ENCODE measurements at places on chromosomes 16 and 17. TPM values are rescaled to one million over a fixed set of nuclear protein-coding genes. Genes with fewer than 3 reads are reported as not detected.

- no peaks in the 10 kb centered on the region for H3K27me3 ChIP-seq
- peaks cover 2% of the 10 kb centered on the region for H3K36me3 ChIP-seq
- DNase-seq: peak; percentile 88
- H3K27ac ChIP-seq: peak overlapping the region; percentile 38
- H3K4me1 ChIP-seq: peaks cover 72% of the 10 kb centered on the region
Observed at GRCh38 chr17:57927048-57927723, 28.0 kb downstream of the CUEDC1 start.

DNA sequence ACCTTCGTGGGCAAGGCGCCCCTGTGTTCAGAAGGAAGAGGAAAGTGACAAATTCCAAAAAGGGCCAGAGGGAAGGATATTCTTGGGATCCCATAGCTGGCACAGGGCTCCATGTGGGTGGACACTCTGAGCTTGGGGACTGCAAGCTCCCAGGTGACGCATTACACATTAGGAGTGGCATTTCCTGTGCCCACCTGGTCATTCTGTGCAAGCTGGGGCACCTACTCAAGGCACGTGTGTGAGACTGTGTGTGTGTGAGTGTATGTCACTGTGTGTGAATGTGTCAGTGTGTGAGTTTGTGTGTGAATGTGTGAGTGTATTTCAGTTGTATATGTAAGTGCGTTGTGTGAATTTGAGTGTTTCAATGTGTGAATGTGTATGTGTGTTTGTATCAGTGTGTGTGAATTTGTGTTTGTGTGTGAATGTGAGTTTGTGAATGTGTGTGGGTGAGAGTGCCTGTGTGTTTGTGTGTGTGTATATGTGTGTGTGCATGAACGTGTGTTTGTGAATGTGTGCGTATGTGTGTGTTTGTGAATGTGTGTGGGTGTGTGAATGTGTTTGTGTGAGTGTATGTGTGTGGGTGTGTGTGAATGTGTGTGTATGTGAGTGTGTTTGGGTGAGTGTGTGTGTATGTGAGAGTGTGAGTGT is 1.6 kb upstream of the CD300A start:
- peaks cover 6% of the 10 kb centered on the region for H3K4me1 ChIP-seq
- H3K27ac ChIP-seq: no peak overlapping the region
- no peaks in the 10 kb centered on the region for H3K36me3 ChIP-seq
- DNase-seq: no peak
- H3K27me3 ChIP-seq: peaks cover 23% of the 10 kb centered on the region
- no peak overlapping the region for H3K4me3 ChIP-seq

DNA sequence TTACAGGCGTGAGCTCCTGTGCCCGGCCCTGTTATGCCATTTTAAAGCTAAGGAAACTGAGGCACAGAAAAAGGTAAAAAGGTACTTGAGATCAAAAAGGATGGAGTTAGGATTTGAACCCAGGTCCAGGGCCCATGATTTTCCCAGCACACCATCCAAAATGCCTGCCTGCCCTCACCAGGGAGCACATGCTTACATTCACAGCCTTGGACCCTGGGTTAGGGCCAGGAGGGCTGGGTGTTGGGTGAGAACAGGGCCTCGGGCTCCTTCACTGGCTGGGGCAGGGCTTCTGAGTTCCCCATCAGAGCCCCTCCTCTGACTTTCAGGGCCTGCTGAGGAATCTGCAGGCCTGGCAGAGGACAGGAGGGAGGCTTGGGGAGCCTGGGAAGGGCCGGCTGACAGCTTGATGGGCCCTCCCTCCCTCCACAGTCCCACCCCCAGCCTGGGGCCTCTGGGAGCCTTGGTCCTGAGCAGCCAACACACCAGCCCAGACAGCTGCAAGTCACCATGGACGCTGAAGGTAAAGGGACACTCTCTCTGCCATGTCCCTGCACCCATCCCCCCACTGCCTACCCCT is at the start of gene QPRT:
QPRT (plus strand) TSS at position 490 of the 577 bp plus-strand sequence; CDS start at position 508, 18 bp downstream.
- peak within 1 kb of the TSS; percentile 62 for H3K4me3 ChIP-seq
- H3K4me1 ChIP-seq: peaks cover 27% of the 10 kb centered on the region
- peak; percentile 92 for DNase-seq
- peaks cover 5% of the 10 kb centered on the region for H3K36me3 ChIP-seq
- no peaks in the 10 kb centered on the region for H3K27me3 ChIP-seq

DNA sequence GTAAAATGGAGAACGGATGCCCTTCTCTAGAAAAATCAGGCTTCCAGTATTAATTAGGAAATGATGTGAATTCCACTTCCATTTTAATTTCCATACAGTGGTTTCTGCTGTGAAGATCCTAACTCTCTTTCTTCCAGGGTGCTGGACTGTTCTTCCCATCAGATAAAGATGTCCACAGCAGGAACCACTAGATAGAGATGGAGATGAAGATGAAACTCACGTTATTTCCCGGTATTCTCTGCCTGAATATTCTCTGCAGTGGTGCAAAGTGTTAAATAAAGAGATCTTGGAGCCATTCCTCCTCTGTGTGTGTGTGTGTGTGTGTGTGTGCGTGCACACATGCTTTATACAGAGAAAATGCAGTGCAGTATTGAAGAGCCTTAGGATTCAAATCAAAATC is 727.5 kb downstream of the KCNJ2 start:
- H3K27me3 ChIP-seq: no peaks in the 10 kb centered on the region
- peak; percentile 49 for DNase-seq

- no peak overlapping the region for H3K27ac ChIP-seq
- no peak for DNase-seq
- peaks cover 2% of the 10 kb centered on the region for H3K4me1 ChIP-seq
- H3K4me3 ChIP-seq: no peak overlapping the region
- H3K36me3 ChIP-seq: no peaks in the 10 kb centered on the region
- peaks cover 5% of the 10 kb centered on the region for H3K27me3 ChIP-seq
Observed at GRCh38 chr16:4133897-4134372, 17.7 kb upstream of the ADCY9 start.

DNA sequence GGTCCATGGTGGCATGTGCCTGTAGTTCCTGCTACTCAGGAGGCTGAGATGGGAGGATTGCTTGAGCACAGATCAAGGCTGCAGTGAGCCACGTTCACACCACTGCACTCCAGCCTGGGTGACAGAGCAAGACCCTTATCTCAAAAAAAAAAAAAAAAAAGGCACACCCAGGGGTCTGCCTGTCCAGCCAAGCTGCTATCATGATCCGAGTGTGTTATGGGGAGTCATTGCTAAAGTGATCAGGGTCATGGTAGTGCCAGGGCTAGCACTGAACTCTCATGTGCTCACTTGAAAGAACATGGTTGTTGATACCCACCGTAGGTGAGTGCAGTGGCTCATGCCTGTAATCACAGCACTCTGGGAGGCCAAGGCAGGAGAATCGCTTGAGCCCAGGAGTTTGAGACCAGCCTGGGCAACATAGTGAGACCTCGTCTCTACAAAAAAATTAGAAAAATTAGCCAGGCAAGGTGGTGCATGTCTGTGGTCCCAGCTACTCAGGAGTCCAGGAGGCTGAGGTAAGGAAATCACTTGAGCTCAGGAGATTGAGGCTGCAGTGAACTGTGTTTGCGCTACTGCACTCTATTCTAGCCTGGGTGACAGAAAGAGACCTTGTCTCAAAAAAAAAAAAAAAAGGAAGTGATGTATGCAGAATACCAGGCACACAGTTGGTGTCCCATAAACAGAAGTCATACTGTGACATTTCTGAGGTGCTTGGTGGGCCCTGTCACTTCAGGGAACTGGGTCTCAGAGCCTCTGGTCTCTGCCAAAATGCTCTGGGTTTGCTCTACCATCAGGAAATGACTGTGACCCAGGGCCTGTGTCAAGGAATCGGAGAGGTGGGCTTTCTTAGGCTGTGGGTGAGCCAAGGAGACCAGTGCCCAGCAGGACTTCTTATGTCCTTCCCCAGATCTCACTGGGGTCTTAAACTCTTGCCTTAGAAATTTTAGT is 2.2 kb downstream of the PRM1 start:
- H3K36me3 ChIP-seq: no peaks in the 10 kb centered on the region
- no peak overlapping the region for H3K4me3 ChIP-seq
- no peak overlapping the region for H3K27ac ChIP-seq
- no peak for DNase-seq
- H3K4me1 ChIP-seq: no peaks in the 10 kb centered on the region

TBC1D3C gene
- total RNA-seq: not detected

WNT9B gene
- 0.04 TPM for total RNA-seq

SLC13A2 gene
- not detected for total RNA-seq

GPS2 gene
- 34.7 TPM for total RNA-seq

All from muscle of leg (tissue), 16 donors.